CD4-positive, alpha-beta T cell treated with Interleukin-2 at 100 ng/mL for 4 hours (primary cell): ENCODE measurements at places on chromosomes 13 and 19.

DNA sequence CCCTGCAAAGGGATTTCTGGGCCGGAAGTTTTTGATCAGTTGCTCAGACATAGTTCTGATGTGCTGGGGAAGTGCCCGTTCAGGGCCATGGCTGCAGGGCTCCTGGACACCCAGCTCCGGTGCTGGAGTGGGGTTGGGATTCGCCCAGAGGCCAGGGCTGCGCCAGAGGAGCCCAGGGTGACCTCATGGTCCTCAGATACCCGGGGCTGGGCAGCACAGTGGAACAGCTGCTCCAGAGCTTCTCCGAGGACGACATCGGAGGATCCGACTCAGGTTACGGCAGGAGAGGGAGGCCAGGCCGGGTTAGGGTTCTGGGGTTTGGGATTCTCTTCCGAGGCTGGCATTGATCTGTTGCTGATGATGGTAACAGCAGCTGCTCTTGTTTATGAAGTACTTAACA lies 20.9 kb downstream of the CARM1 start:
- no peak for DNase-seq

DNA sequence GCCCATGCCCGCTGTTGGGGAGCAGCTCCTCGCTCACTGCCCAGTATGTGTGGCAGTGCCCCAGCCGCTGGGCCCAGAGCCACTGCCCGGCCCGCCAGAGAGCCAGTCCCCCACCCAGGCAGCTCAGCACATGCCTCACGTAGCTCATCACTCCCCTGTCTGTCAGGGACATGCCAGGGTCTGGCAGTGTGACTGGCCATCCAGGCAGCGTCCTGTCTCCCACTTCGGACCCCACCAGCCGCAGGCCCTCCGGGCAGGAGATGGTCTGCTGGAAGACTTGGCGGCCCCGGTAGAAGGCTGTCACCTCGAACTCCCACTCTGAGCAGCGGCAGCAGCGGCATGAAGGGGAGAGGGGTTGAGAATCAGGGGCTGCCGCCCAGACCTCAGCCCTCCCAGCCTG lies 3.6 kb downstream of the IRF3 start:
- DNase-seq = no peak

- DNase-seq = no peak
These were observed 79.7 kb downstream of the EFNB2 start for GRCh38 chr13:106455777-106456176.

DNA sequence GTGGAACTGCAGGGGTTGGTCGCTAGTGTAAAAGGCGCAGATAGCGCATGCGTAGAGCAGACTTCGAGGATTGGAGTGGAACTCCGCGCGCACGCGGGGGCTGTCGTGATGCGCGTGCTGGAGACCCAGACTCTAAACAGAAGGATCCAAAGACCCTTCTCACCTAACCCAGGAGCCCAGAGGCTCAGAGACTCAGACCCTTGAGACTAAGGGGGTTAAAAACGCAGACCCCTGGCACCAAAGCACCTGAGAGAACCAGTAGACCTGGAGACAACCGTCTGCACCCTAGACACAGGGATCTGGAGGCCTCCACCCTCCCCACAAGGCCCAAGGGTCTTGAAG lies 567 bp upstream of the CTU1 start:
- no peak for DNase-seq

- no peak for DNase-seq
These were observed 99.9 kb downstream of the ZMYM2 start for GRCh38 chr13:20058476-20058875.

GRCh38 chr19:1222394-1222793 lies 15.4 kb downstream of the CBARP start:
- DNase-seq = no peak
